Dorsolateral prefrontal cortex (tissue), 122 donors: ENCODE measurements at places on chromosomes 11 and 22.

DNA sequence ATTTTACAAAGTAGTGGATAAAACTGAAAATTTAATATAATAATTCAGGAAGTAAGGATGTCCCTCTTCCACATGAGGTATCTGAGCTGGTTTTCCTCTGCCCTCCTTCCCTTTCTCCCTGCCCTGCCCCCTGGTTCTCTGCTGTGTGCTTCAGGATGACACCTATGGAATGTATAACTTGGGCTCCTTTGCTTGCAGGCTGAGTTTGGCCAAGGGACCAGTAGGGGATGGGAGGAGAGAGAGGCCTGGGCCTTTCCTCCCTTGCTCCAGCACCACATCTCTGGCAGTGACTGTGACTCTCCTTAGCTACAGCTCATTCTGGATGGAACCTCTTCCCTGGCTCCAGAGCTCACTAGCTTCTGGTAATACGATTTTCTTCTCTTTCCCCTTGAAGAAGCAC lies 10.1 kb downstream of the IRAG1 start:
- DNase-seq: no peak

- DNase-seq: no peak
Measured at GRCh38 chr11:13376838-13377237, 86.2 kb downstream of the BTBD10 start.

DNA sequence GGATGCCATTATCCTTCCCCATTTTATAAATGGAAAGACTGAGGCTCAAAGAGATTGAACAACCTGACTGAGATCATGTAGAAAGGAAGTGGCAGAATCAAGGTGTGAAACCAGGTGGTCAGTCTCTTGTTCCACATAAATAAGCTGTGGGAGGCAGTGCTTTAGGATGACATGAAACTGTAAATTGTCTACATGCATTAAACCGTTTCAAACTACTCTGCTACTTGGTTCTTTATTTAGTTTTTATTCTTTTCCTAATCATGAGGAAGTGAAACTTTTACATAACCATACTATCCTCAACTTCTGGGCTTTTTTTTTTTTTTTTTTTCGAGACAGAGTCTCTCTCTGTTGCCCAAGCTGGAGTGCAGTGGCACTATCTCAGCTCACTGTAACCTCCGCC lies 34.9 kb downstream of the CADM1 start:
- DNase-seq: no peak

GRCh38 chr22:31081963-31082605 lies 966 bp downstream of the SMTN start:
- no peak for DNase-seq

DNA sequence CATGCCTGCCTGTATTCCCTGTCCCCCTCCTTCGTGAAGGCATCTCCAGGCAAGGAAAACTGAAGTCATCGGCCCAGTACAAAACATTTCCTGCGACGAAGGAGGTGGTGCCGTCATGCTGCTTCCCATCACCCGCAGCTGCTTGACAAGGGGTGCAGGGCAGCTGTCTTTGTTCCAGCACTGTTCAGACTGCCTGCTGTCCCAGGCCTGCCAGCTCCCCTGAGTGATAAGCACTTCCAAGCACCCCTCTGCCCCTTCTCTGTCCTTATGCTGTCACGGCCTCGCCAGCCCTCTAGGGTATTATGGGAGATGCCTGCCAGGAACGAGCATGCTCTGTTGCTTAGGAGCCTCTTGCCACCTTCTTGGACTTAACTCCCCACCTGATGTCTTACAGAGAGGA lies 37.1 kb upstream of the BSX start:
- DNase-seq: no peak

DNA sequence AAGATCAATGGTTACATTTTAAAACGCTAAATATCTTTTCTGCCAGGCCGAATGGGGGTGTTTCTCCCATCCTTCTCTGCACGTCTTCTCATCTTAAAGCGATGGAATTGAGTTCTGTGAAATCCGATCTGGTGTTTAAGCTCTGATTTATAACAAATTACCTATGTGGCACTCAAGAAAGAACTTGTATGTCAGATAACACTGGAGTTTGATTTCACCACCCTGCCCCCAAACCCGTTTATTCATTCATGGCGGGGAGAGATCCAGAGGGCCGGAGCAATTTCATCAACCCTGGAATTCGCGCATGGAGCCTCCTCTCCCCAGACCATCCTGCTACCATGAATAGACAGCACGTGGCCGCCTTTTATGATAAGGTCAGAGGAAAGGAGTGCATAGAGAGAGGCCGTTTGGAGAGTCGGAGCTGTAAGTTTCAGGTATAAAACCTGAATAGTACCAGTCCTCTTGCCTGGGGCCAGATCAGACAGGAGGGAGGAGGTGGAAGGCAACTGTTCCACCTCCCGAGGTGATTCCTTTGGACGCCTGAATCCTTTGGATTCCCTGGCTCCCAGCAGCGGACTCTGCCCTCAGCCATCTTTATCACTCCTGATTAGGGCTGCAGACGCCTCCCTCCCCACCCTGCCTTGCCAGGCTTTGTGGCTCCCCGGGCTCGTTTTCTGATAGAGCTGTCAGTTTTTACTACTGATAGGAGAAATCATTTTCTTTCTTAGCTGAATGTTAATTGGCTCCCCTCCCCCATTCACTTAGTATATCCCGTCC lies 27.3 kb upstream of the NFAM1 start:
- DNase-seq: no peak

- DNase-seq: no peak
Measured at GRCh38 chr11:14376920-14377319, 17.9 kb upstream of the RRAS2 start.

GRCh38 chr11:47918882-47919495 lies 61.4 kb upstream of the PTPRJ start:
- no peak for DNase-seq

DNA sequence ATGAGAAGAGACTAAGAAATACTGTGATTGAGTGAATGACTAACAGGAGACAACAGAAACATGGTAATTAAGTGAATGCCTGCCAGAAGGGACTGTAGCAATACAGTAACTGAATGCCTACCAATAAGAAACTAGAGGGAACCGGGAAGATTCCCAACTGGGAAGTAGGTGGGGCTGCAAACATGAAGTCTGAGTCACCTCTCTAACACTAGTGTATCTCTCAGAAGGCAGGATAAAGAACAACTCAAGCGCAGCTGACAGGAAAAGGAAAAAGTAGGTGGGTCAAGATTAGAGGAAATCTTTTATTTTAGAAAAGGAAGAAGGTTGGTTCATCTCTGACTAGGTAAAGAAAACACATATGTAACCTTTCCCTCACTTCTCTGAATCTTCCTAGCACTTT lies 14.0 kb downstream of the C11orf42 start:
- DNase-seq: no peak

GRCh38 chr11:96361778-96362177 lies 18.8 kb upstream of the MAML2 start:
- no peak for DNase-seq

DNA sequence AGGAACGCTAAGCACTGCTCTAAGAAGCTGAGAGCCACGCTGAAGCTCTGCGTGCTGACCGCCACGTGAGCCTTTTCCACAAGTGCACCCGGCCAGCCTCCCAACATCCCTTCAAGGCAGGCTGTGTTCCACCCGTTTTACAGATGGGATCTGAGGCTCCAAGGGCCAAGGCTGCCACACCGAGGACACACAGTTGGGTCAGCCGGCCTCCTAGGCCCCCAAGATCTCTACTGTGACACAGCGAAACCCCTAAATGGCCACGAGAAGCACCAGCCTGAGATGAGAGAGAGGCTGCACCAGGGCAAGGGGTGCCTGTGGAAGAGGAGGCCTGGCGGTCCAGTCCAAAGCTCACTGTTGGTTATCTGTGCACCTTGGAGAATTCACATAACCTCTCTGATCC lies 11.8 kb upstream of the CD5 start:
- DNase-seq: no peak

DNA sequence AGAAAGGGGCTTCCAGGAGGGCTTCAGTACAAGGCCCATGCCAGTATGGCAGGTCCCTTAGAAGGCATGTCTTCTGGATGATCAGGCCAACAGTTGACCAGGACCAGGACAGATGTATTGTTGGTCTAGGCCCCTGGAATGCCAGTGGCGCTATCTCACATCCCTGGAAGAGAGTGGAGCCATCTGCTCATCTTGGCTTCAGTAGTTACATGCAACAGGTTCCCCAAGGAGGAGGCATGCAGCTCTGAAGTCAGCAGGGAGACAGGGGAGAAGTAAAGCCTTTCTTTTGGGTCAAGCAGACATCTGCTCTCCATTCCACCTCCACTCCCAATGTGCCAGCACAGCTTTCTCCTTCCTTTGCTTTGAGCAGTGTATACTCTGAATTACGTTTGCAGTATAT lies 244.1 kb downstream of the KIRREL3 start:
- no peak for DNase-seq

- DNase-seq: no peak
Measured at GRCh38 chr11:12321217-12321937, 56.0 kb upstream of the PARVA start.

DNA sequence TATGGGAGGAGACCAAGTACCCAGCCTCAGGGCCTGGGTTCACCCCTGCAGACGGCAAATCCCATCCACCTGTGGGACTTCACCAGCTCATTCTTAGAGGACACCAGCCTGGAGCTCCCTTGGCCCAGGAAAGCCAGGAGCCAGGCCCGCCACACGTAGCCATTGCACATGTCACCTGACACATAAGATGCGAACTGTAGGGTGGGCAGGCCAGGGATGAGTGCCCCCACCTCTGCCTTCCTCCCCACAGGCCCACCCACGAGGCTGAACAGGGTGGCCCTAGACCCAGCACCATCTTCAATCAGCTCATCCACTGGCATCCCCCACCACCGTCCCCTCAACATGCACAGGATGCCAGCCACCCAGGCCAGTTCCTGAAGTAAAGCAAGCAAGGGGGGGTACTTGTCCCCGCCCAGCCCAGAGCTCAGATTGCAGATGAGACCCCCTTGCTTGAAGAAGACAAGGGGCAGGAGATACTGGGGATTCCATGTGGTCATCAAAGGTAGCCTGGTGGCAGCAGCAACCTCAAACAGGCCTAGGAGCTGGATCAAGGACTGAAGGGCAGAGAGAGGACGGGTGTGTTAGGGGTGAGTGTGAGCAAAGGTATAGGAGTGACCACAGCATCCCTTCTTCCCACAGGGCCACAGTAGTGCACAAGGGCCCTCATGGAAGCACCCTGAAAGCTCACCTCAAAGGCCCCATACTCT lies 45.6 kb downstream of the IGLL5 start:
- no peak for DNase-seq

GRCh38 chr11:10323793-10324170 lies 18.9 kb downstream of the ADM start:
- no peak for DNase-seq

DNA sequence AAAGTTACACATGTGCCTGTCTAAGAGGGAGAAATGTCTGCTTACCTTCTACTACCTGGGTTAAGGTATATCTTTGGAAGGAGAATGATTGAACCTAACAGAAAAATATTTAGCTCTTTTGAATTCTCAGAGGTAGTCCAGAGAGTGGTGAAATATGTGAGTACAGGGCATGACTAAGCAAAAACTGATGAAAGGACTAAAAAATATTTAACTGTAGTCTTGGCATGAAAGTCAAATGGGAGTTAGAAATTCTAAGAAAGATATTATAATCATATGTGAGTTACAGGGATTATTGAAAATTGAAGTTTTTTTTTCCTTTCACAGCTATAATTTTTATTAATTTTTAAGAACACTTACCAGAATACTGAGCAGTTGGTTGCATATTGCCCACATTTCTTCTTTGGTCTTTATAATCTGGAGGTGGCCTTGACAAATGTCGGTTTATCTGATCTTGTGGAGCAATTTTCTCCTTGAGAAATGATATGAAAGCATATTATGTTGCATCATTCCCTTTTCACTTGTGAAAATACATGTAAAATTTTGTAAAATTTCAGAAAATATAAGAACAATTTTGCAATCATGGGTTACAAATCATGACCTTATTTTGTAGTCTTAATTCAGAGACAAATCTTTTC lies 61.4 kb upstream of the MTMR2 start:
- DNase-seq: no peak

DNA sequence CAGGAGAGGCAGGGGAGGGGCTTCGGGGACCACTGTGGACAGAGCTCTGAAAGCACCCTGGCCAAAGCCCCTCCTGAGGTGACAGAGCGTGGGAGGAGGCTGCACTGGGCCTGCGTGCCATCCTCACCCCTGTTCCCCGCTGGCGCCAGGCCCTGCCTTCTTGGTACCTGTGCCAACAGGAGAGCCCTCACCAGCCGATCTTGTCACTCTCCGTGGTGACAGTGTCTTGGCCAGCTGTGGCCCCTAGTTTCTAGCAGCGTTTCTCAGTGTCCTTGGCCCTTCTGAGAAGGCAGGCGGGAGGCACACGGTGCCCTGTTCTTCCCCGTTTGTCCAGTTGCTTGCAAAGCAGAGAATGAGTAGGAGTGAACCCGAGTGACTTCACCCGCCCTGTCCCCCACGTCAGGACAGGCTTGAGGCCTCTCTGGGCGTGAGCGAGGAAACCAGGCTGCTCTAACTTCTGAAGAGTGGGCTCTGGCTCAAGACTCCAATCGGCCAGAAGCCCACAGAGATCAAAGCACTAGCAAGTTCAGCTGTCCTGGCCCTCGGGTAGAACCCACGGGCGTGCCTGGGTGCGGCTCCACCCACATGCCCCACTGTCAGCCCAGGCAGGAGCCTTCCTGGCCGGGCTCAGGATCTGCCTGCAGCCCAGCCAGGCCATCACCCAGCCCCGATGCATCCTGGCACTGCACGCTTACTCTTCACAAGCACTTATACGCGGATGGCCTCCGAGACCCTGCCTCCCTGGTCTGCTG lies 60.2 kb upstream of the EMID1 start:
- peak; percentile 24 for DNase-seq

- no peak for DNase-seq
Measured at GRCh38 chr11:10441091-10441490, 14.0 kb upstream of the AMPD3 start.

DNA sequence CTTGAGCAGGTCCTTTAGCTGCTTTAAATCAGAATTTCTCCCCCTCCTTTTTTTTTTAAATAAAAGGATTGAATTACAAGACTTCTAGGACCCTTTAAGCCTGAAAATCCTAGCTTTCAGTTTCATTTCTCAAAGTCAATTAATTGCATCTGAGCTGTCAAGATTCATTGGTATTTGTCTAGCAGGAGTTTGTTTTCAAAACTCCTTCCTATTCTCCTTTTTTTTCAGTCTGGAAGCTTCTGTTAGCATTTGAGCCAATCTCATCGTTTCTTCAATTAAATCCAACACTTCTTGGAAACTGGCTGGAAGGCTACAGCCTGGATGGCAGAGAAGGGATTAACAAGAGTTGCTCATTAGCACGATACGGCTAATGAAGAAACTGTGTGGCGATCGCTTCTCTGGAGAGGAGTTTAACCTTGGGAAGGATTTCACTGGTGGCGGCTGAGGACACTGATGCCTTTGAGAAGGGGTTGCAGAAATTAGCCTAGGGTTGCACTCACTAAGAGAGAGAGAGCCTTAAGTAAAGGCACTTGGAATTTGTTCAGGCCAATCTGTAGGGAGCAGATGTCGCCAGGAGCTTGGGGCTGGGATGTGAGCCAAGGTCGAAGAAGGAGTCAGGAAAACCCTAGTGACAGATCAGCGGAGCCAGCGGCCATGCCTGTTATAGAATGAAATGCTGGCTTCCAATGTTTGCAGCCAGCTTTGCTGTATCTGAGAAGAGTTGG lies 43.8 kb upstream of the API5 start:
- no peak for DNase-seq

DNA sequence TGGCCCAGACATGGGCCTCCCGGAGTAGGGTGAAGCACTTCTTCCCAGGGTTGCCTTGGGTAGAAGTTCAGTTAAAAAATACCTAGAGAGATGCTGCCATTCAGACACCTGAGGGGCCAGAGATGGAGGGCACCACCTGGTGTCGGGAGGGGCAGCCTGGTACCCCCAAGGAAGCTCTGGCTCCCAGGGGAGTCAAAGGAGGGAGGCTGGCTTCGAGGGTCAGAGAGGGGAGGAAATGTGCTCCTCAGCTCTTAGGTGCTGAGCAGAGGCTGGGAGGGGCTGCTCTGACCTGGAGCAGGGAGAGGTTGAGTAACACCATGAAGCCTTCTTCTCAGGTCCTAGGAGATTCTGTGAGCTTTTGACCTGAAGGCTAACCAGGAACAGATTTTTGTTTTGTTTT lies 1.1 kb downstream of the USP35 start:
- DNase-seq: no peak
